ENCODE measurements at places on chromosomes 6 and 20.

DNA sequence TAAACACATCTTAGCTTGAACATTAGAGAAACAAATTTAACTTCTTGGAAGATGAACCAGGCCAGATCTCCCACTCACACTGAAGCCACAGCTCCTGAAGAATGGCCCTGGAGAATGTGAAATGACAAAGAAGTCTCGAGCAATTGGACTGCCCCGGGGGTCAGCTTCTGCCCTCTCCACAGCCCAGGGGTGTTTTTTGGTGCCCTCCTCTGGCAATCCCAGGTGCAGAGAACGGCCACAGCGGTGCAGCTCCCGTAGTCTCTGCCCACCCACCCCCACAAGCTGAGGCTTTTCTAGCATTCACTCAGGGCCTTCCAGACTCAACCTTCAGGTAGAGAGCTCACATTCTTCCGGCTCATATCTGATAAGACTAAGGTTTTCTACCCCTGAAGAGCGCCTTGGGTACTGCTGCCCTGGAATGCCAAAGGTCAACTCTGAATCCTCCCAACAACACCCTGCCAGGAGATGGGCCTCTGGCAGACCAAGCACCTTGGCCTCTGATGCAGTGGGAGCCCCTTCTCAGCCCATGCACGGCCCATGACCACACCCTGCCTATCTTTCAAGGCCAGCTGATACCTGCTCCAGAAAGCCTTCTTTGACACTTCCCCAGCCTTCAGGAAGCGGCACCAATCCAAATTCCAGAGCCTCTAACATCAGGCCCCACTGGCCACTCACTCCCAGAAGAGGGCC is 208.3 kb downstream of the SYNDIG1 start:
- DNase-seq = no peak

DNA sequence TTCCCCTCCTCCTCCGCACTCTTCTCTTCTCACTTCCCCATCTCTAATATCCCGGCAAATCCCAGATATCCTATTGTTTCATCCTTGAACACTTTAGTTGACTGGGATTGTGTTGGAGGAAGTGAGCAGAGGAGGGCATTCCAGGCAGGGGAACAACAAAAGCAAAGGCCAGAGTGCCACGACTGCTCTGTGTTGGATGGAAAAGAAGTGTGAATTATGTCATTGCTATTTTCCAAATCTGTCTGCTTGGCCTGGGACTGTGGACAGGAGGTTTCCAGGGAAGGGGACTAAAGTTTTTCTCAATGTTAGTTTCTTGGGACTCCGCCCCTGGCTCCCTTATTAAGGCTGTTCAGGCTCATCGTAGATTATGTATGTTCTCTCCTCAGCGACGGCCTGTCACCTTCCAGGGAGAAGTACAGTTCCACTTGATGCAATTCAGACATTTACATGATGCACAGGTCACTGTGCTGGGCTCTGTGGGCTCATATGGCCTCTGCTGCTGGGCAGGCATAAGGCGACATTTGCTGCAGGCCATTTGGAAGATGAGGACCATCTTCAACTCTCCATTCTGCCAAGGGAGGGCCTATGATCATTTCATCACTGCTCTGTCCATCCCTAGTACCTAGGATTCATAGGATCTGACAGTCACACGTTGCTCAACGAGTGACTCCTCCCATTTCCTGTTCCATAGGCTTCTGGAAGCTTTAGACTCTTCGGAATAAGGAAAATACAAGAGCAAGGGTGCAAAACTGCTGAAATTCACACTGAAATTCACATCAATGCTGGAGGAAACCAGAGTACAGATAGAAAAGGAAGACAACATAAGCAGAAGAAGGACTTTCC is 99.1 kb upstream of the KCNK16 start:
- no peak for DNase-seq

DNA sequence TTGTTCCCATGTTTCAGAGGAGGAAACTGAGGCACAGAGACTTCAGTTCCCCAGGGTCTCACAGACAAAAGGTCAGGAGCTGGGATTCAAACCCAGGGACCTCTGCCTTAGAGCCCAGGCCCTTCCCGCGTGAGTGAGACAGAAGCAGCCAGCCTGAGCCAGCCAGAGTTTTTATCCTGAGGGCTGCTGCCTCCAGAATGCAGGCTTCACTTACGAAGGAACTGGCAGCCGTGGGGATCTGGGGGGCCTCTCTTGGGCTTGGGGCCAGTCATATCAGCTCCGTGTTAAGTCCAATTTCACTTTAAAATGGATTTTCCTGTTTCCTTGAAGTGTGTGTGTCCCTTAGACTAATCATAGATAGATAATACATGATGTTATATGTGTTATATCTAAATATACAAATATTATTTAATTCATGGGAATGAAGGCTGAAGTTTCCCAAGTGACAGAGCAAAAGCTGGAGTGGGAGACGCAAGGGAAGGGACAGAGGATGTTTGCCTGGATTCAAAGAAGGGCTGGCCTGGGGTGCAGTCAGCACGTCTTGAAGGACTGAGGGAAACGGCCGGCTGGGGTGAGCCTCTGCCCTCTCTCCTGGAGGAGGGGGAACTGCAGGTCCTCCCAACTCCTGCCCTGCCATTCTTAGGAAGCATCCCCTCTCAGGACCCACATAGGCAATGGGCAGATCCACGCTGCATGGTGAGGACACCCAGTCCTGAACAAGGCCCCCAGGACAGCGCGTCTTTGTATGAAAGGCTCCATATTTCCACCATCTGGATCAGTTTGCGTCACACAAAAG is 320.1 kb downstream of the CDH4 start:
- DNase-seq = no peak

GRCh38 chr6:15894973-15895725 is 232.3 kb upstream of the DTNBP1 start:
- no peak for DNase-seq

GRCh38 chr6:14425805-14426204 is 308.2 kb downstream of the CD83 start:
- no peak for DNase-seq

- DNase-seq = no peak
Measured at GRCh38 chr6:88536071-88536625, 370.0 kb upstream of the CNR1 start.

GRCh38 chr20:32570401-32571190 is 14.5 kb downstream of the NOL4L start:
- DNase-seq = no peak

- no peak for DNase-seq
Measured at GRCh38 chr6:31114541-31114878, at the start of gene PSORS1C1. PSORS1C1 (plus strand) TSS chr6:31114800; CDS start chr6:31129633, 14,833 bp downstream.

DNA sequence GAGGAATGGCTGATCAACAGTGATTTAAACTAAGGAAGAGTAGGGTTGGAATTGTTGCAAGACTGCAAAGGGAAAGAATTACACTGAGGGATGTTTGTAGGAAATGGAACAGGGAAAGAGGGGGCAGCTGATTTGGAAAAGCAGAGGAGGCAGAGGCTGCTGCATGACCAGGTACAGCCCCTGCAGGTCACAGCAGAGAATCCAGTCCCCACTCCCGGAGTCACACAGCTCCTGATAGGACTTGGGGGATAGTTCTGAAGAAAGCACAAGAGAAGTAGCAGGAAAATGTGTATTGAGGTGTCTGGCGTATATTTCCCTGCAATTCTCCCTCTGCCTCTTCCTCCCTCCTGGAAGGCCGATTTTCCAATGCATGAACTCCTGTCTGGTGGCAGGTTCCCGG is 92.5 kb upstream of the PDE10A start:
- DNase-seq = no peak

GRCh38 chr6:33761922-33762629 is 15.4 kb upstream of the IP6K3 start:
- peak; percentile 37 for DNase-seq

GRCh38 chr6:156543431-156543830 is 233.7 kb upstream of the ARID1B start:
- DNase-seq = no peak

- DNase-seq = no peak
Measured at GRCh38 chr6:157597461-157598312, 216.7 kb downstream of the ZDHHC14 start.

DNA sequence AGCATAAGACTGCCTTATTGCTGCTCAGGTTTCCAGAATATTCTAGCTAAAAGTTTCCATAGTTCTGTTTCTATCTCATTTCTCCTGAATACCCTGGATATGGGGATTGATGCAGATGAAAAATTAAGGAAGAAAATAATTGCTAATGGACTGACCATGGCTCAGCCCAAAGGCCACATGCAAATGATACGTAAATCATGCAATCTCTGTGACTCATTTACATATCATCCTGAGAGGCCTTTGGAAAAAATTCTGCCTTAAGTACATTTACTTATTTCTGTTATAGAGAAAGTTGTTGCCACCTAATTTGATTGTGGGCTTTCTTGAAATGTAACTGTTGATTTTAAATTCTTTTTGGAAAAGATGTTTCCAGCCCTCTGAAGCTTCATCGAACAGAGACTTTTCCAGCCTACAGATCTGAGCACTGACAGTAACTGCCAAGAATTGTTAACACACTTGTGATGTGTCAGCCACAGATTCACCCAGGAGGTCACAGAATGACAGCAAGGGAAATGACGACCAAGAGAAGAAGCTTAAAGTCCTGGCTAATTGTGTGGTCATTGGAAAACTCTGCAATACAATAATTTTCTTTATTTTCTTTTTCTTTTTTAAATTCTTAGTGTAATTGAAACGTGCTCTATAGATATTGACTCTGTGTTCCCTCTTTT is 174.8 kb downstream of the DOK5 start:
- no peak for DNase-seq

- DNase-seq = no peak
Measured at GRCh38 chr20:24766826-24767622, 182.0 kb upstream of the CST7 start.

- no peak for DNase-seq
Measured at GRCh38 chr6:19851241-19852089, 14.3 kb downstream of the ID4 start.

DNA sequence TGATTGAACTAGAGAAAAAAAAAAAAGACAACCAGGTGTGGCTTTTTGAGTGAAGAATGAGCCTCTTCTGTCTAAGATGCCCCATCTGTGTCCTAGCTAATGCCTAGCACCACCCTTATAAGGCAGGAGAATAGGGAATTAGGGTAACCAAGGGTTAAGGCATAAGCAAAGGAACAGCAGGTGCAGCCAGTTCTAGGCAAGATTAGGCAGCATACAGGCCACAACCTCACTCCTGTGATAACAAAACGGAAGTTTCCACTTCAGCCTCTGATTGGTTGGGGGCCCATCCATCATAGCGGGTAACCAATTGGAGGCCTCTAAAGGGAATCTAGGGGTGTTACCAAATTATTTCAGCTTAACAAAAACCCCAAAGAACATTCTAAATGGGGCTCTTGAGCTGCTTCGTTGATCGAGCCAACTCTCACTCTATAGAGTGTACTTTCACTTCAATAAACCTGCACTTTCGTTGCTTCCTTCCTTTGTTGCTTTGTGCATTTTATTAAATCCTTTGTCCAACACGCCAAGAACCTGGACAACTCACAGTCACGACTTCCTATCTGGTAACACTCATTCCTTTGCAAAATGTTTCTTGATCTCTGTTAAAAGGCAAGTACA is 61.9 kb upstream of the TAGAP start:
- DNase-seq = peak; percentile 59
